ENCODE measurements at places on chromosomes 2 and 18.

DNA sequence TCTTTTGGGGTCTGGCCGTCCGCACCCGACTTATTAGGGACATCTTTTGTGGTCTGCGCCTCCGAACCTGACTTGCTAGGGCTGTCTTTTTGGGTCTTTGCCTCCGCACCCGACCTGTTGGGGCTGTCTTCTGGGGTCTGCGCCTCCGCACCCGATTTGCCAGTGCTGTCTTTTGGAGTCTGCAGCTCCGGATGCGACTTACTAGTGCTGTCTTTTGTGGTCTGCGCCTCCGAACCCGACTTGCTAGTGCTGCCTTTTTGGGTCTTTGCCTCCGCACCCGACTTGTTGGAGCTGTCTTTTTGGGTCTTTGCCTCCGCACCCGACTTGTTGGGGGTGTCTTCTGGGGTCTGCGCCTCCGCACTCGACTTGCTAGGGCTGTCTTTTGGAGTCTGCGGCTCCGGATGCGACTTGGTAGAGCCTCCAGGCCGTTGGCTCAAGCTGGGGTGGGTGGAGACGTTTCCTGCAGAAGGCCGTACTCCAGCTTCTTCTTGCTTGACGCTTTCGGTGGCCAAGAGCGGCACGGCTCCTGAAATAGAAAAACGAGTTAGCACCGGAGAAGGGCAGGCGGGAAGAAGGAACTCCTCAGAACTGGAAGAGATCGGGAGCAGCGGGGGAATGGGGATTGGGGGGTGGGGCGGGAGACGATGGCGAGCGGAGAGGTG, 498 bp downstream of the TGOLN2 start:
- DNase-seq: peak; percentile 47

GRCh38 chr2:198178766-198179165, 374.4 kb downstream of the PLCL1 start:
- DNase-seq: no peak

- DNase-seq: no peak
Observed at GRCh38 chr2:85264471-85264870, 63.3 kb downstream of the TGOLN2 start.

DNA sequence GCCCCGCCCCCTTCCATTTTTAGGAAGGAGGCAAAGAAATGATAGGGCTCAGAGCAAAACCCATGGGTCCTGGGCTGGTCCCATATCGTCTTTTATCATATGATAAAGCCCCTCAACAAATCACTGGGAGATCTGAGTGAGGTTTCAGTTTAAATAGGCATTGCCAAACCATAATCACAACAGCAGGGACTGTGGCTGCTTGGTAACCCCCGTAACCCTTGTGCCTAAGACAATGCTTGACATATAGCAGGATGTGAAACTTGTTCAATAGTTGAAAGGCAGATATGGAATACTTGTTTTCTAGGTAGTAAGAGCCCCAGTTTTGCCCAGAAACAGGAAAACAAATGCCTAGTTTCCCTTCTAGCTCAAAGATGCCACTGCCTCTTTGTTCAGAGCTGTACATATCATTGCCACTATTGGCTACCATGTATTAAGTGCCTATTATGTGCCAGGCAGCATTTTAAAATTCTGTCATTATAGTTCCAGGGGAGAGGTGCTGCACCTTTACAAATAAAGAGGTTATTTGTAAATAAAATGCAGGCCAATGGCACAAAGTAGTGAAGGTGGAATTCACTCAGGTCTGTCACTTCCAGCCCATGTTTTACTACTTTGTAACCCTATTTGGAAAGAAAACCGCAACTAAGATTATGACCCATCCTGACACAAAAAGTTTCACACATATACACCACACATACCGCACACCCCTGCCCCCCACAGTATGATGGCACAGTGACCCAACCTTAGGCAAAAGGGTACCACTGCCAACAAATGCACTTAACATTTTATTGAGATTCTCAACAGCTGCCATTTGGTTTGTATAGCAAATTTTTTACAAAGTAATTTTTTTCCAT, 14.2 kb downstream of the NAGK start:
- DNase-seq: no peak

DNA sequence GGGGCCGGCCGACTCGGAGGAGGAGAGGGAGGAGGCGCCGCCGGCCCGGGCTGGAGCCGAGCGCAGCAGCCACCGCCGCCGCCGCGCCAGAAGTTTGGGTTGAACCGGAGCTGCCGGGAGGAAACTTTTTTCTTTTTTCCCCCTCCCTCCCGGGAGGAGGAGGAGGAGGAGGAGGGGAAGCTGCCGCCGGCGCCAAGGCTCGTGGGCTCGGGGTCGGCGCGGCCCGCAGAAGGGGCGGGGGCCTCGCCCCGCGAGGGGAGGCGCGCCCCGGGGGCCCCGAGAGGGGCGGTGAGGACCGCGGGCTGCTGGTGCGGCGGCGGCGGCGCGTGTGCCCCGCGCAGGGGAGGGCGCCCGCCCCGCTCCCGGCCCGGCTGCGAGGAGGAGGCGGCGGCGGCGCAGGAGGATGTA, 316 bp downstream of the CRIM1 start:
- DNase-seq: no peak

- no peak for DNase-seq
Observed at GRCh38 chr2:108395155-108395554, 17.4 kb downstream of the SULT1C4 start.

- DNase-seq: no peak
Observed at GRCh38 chr2:218419630-218420216, 800 bp downstream of the VIL1 start.

- peak; percentile 54 for DNase-seq
Observed at GRCh38 chr2:235500761-235501672, 7.2 kb downstream of the AGAP1 start.

DNA sequence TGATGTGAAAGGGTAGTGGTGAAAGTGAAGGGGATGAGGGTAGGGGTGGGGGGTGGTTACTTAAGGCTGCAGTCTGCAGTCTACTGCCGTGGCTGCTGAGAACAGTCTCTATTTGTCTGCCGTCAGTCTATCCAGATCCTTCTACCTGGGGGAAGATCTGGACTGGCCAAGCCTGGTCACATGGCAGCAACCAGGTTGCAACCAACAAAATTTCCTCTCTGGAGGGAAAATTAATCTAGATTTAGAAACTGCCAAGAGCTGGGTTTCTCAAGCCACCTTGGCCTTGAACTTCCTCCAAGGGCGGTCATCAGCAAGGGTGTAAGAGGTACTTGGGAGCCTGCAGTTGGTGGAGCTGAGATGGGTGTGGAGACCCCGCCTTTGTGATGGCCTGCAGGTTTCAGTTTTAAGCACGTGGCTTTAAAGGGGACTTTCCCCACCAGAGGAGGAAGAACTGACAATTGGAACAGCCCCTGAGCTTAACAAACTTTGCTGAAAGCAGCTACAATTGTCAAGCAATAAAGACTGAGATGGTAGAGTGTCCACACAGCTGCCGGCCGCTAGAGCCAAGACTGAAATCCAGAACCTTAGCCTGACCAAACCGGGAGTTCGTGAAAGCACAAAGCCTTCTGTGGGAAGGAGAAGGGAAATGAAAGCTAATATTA, 31.4 kb upstream of the KCMF1 start:
- no peak for DNase-seq

DNA sequence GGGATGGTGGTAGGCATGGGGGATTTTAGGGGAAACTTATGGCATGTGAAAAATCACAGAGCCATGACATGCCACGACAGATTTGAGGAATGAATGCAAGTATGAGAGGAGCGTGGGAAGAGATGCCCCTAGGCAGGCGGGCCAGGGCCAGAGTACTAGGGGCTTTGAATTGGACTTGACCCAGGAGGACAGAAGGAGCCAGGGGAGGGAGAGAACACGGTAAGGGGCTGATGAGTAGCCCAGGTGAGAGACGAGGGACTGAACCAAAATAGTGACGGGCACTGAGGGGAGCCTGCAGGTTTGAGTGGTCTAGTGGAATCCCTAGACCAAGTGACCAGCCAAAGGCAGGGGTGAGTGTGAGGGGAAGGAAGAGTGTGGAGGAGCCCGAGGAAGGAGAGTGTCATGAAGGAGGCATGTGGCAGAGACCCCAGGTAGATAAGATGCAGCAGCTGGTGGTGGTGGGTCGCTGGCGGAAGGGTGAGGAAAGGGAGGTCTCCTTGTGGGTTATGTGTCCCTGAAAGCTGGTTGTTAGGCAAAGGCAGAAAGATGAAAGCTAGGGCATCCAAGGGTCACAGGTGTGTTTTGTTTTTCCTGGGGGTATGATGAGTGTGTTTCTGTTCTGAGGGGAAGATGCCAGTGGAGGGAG, 48.7 kb downstream of the ZBTB7C start:
- no peak for DNase-seq

DNA sequence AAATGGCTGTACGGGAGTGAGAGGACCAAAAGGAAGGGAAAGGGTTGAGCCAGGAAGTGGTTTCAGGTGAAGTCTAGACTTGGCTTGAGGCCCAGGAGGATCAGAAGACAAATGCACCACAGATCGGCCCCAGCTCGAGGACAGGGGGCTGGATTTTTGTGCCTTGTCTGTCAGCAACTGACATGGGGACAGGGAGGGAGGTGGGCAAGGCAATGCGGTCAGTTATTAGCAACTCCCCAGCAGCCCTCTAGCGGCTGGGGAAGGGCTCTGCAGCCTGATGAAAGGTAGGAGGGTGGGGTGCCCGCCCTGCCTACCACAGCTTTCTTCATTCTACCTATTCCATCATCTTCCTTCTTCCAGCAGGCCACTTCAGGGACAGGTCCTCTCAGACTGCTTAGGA, 50.0 kb downstream of the CPO start:
- DNase-seq: peak; percentile 24

- no peak for DNase-seq
Observed at GRCh38 chr2:201779901-201780673, 646 bp downstream of the ALS2 start.

- DNase-seq: peak; percentile 80
Observed at GRCh38 chr2:45814488-45814887, 163.0 kb downstream of the PRKCE start.

DNA sequence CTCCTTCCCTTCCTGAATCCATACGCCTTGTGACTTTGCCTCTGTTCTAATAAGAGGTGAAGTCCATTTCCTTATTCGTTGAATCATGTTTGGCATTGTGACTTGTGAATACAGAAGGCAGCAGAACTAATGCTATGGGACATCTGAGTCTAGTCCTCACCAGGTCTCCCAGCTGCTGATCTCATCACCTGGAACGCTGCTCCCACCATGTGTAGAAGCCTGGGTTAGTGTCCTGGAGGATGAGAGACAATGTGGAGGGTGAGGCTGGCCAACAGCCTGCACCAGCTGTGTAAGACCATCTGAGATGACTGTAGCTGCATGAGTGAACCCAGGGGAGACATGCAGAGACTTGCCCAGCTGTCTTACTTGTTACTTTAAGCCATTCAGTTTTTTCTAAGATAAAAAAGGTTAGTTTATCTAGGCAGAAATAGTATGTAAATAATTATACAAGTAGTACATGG, 3.5 kb upstream of the HAAO start:
- DNase-seq: peak; percentile 31

GRCh38 chr2:234490271-234491091, 6.4 kb downstream of the ARL4C start:
- DNase-seq: no peak

DNA sequence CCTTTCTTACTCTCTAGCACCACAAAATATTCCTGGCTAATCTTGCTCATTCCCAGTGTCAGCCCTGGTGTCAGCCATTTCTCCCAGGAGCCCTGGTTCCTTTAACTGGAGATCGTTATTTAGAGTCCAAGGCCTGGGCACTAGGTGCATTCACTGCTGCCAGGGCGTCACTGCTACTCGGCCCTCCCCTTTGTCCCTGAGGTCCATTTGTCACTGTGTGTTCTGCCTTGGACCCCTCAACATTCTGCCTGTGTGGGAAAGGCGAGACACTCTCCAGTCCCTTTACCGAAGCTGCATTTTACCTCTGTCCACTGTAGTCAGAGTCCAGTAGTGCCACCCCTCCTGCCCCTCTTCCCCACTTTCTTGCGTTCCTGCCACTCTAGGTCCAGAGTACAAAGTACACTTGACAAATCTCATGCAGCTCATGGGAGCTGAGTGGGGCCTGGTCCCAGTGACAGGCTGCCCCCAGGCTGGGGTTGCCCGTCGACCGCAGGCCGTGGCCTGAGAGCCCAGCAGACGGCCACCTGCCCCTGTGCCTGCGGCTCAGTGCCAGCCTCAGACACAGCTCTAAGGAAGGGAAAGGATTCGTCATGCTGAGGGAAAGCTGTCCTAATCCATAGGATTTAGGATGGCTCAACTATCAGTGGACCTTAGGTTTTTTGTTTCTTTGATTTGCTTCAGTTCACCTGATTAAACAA, 52.1 kb downstream of the COPS8 start:
- no peak for DNase-seq

GRCh38 chr18:59308938-59309260, 9.6 kb downstream of the CPLX4 start:
- no peak for DNase-seq

DNA sequence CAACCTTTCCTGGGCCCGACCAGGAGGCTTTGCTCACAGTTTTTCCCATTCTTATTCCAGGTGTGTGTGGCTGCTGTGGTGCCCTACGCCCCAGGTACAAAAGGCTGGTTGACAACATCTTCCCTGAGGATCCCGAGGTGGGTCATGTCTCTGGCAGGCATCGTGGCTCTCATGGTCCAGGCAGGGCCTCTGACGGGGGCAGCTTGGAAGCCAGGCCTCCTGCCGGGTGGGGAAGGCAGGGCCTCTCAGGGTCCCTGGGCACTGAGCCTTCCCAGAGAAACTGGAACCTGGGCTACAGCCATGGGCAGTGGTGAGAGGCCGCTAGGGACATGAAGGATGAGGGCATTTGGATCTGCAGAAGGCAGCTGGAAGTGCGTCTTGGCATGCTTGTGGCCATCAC, 49.4 kb downstream of the EFR3B start:
- no peak for DNase-seq

DNA sequence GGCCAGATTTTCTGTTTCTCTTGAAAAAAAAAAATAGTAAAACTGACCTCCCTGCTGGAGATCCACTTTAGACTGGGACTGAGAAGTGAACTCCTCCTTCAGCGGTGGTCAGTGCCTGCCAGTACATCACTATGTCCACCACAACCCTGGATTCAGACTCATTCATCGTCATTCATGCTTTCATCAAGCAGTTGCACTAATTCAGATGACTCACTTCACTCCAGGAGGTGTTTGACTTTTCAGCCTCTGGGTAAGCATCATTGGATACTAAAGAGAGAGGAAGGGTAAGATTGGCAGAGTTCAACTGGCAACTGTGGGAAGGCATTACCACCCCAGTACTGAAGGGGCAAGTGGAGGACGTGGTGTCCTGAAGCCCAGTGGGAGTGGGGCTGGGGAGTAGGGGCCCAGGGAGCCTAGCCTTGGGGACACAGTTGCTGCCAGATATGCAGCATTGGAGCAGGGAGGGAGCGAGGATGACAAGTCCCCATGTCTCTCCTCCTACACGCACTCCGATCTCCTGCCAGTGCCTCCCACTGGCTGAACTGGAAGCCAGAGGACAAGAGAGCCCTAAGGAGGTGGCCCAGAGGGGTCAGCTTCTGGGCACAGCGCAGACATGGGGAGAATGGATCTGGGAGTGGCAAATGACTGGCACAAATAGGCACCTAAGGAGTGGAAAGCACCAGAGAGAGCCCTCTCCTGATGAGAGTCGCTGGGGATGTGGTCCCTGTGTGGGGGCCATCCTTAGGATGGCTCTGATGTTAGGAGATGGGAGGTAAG, 111.1 kb downstream of the TGFA start:
- DNase-seq: peak; percentile 7

DNA sequence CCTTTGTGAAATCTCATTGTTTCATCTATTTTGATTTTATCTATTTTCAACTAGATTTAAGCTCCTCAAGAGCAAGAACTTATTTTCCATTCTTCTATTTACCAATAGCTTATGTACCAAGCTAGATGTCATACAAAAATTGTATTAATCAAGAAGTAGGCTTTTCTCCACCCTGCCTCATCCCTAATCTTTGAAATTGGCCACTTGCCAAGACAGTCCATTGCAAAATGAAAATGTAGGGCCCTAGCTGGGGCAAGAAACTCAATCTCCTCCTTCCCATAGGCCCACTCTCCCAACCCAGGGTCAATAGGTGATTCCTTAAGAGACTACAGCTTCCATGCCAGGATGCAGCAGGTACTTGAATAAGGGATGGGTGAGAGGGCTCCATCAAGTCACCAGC, 39.3 kb upstream of the STPG4 start:
- no peak for DNase-seq

Measured in fibroblast of mammary gland (primary cell).